ENCODE measurements at places on chromosomes 12 and 14.

DNA sequence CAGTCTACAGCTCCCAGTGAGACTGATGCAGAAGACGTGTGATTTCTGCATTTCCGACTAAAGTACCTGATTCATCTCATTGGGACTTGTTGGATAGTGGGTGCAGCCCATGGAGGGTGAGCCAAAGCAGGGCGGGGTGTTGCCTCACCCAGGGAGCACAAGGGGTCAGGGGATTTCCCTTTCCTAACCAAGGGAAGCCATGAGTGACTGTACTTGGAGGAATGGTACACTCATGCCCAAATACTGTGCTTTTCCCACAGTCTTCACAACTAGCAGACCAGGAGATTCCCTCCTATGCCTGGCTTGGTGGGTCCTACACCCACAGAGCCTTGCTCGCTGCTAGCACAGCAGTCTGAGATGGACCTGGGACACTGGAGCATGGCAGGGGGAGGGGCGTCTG is 21.0 kb upstream of the ABCC9 start:
- no peak for DNase-seq

DNA sequence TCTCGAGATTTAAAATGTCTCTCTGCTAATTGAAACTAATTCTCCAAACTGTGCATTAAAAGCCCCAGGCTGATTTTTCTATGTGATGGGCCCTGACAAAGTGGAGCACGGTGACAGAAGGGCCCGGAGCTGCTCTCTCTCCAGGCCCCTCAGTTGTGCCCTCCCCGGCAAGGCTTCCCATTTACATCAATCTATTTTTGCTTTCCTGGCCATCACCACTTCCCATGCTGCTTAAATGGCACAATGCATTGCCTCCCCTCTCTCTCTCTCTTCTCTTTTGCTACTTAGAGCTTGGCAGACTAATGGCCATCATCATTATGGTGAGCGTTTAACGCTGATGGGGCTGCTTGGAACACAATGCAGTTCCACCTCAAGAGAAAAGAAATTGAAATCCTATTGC is 270.7 kb upstream of the DIO3 start:
- DNase-seq = no peak

DNA sequence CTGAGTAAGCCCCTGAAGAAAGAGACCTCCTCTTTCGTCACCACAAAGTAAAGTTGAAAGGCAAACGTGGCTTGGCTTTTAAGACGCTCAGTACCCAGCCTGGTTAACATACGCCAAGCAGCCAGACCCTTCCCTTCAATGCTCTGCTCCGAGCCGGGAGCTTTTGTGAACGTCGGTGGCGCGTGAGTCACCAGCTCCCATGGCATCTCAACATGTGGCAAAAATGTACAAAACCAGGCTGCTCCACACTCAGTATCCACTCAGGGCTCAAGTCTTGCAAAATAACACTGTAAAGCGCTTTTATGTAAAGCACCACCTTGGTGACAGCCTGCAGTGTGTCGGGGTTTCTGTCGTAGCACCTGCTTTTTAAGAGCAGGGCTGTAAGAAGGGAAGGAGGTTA is 89.0 kb downstream of the SETD3 start:
- DNase-seq = no peak

GRCh38 chr14:88791629-88792472 is 902 bp downstream of the EML5 start:
- no peak for DNase-seq

GRCh38 chr14:99860219-99860618 is 67.0 kb downstream of the EML1 start:
- no peak for DNase-seq

- no peak for DNase-seq
Observed at GRCh38 chr12:3837049-3837448, 36.1 kb downstream of the PARP11 start.

DNA sequence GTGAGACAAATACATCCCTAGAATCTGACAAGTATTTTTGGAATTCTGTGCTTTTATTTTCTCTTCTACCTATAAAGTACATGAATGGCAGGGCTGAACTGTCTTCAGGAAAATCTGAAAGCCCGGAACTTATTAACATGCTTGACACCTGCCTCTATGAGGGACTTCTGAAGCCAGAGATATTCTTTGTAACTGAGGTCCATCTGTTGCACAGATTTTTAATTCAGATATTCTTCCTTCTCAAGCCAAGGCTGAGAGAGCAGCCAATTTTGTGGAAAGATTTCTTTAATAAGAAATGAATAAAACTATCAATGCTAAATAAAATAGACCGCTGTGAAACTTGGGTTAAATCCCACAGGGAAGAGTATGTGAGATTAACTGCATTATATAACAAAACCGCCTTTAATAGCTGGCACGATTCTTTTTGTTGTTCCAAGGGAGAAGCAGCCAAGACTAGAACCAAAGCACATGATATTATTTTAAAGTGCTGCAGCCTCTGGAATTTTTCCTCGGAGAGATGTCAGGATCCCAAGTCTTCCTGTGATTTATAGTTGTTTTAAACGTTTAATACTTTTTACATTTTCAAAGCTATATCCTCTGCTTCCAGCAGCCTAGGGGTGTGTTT is 148.9 kb downstream of the CRADD start:
- no peak for DNase-seq

DNA sequence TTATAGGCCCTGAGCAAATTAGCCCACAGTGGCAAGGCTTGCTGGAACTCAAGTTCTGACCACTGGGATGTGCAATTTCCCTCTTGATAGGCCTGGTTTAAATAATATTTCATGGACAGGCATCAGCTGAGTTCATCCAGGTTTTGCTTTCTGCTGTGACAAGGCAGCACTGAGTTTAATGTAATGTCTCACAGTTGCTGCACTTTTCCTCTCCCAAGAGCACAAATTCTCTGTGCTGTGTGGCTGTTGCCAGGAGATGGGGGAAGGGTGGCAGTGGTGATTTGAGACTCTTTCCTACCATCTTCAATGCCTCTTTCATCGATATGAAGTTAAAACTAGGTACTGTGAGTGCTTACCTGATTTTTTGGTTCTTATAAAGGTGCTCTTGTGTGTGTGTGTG is 272.8 kb upstream of the STXBP6 start:
- no peak for DNase-seq

GRCh38 chr12:78181544-78182162 is 351.0 kb downstream of the NAV3 start:
- no peak for DNase-seq

DNA sequence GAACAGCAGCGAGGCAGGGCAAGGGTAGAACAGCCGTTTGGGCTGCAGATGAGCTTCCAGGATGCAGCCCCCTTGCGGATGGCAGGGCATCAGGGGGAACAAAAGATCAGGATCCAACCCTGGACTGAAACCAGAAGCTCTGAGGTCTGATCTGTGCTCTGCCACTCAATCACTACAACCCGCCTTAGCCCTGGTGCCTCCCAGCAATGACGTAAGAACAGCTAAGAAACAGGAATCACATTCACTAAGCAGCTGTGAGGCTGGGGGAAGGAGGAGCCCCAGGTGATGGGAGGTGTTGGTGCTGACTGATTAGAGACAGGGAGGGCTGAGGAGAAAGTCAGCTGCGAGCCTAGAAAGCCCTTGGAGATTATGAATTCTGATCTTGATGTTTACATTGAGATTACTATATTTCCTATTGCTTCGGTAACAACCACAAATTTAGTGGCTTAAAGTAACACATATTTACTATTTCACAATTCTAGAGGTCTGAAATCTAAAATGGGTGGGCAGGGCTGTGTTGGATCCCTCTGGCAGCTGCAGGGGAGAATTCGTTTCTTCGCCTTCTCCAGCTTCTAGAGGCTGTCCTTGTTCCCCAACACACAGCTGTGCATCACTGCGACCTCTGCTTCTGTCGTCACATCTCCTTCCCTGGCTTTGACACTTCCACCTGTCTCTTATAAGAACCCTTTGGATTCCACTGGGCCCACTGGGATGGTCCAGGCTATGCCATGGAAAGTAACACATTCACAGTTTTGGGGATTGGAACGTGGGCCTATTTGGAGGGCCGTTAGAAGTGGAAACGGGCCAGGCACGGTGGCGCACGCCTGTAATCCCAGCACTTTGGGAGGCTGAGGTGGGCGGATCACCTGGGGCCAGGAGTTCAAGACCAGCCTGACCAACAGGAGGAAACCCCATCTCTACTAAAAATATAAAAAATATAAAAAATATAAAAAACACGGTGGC is 6.1 kb upstream of the CD9 start:
- no peak for DNase-seq

- no peak for DNase-seq
Observed at GRCh38 chr12:120698665-120699064, 11.6 kb upstream of the UNC119B start.

- DNase-seq = no peak
Observed at GRCh38 chr12:117481470-117481869, 120.0 kb upstream of the NOS1 start.

GRCh38 chr14:47993883-47994282 is 318.5 kb upstream of the MDGA2 start:
- no peak for DNase-seq

GRCh38 chr12:43044241-43044640 is 454.7 kb upstream of the PRICKLE1 start:
- DNase-seq = no peak

DNA sequence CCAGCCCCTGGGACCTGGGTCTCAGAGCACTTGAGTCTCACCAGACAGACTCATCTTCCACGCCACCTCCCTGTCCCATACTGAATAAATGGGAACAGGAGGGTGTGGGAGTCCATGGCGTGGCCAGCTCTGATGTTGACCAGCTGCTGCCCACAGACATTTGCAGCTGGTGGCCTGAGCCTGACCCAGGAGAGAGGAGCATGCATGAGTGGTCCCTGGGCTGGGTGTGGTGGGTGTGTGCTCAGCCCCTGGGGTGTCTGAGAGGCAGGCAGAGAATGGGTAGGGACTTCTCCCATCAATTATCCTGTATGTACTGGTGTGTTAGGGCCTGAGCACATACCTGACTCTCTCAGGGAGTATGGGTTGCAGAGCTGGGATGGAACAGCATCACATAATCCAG is 49.3 kb downstream of the SLC24A4 start:
- DNase-seq = no peak

- no peak for DNase-seq
Observed at GRCh38 chr12:56928262-56928661, 5.9 kb downstream of the SDR9C7 start.

DNA sequence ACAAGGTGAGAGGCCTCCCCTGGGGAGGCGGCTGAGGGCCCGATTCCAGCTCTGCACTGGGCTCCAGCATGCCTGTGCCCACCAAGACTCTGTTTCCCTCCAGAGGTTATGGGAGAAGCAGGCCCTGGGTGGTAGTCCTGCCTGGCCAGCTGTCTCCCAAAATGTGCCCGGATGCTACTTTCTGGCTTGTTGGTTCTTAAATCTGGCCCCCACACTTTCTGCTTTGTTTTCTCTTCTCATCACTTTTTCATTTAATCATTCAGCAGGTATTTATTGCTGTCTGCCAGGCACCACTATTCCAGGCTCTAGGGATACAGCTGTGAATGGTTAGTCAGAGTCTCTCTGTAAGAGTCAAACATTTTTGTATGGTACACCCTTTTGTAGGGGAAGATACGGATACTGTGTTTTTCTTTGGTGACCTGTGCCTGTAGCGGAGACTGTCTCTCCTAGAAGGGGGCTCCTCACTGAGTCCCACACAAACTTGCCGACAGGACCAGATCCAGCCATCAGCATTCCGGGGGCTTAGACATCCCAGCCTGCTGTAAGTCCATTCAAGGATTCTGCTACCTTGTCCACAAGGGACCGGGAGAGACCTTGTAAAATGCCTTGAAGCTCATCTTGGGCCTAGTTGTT is 3.8 kb downstream of the DHRS2 start:
- no peak for DNase-seq

- no peak for DNase-seq
Observed at GRCh38 chr14:27608377-27608776, 1010.5 kb upstream of the NOVA1 start.

DNA sequence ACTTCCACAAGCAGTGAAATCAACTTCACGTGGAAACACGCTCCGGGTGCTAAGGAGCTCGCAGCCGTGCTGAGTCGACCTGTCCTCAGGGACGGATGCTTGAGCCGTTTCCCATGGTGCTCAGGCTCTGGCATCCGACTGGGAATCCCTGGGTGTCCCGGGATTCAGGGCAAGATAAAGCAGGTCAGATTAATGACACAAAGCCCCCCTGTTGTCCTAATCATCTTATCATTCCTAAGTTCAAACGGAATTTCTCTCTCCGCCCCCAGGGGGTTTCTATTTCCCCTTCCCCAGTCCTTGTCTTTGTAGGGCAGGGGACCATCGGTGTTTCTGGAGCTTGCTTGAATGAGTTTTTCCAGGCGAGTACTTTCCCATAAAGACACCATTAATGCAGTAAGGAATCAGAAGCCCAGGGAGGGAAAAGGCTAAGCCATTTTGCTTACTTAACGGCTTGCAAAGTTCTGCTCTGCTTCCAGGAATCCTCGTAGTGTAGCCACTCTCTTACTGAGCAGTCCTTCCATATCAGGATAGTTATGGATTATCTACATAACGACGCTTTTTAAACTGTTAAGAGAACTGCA is 116.5 kb downstream of the TMEM132C start:
- no peak for DNase-seq

- DNase-seq = no peak
Observed at GRCh38 chr14:56159066-56159465, 40.9 kb downstream of the PELI2 start.

DNA sequence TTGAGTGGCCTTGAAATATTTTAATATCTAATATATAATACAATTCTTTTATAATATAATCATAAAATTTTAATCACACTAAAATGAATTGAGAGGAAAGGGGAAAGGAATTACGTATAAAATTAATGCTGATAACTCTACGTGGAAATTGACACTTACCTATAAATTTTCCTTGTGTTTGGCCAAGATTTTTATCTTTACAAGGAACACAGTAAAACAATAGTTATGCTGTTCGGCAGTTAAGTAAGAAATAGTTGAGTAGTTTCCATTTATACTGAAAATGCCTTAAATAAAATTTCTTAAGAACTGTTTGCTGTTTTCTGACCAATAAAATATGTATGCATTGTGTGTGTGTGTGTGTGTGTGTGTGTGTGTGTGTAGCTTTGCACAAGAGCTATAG is 294.4 kb downstream of the LRFN5 start:
- no peak for DNase-seq

DNA sequence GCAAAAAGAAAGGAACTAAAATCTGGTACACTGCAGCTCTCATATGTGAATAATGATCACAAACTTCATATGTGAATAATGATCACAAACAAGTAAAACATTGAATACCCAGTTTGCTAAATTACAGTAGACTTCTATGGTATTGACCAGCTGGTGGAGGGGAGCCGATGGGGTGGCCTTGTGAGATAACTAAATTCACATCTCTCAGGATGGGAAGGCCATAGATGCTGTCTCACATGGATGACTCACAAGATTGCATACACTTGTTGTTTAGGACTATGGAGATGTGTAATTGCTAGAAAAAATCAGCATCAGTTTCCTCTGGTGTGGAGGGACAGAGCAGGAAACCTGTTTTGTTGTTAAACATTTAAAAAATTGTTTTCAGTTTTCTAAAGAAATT is 49.2 kb downstream of the ACACB start:
- no peak for DNase-seq

Data from stimulated activated CD8-positive, alpha-beta memory T cell treated with anti-CD3 and anti-CD28 coated beads, Interleukin-4, amount 100 ng/mL, for 4 hours (primary cell).